Stimulated activated CD8-positive, alpha-beta memory T cell treated with anti-CD3 and anti-CD28 coated beads, Interleukin-2, amount 100 ng/mL, for 48 hours (primary cell): ENCODE measurements at places on chromosomes 11 and 22.

DNA sequence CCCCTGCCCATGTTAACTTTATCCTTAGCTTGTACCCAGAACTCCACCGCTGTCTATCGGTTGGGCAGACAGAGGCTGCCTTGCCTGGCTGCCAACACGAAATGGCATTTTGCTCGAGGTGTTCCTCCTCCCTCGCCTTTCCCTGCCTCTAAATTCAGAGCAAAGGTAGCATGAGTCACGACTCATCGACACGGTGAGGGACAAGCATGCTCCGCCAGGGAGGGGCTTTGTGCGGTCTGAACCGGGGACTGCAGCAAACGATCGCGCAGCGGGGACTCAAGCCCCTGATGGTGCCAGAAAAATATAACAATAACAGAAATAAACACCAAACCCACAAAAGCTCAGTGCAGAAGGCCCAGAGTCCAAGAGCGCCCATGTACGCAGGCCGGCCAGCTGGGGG is 52.3 kb downstream of the RTL6 start:
- DNase-seq: no peak

- DNase-seq: peak; percentile 59
Observed at GRCh38 chr11:44094260-44094868, 1.1 kb upstream of the EXT2 start.

GRCh38 chr11:95499516-95500135 is 268.6 kb upstream of the SESN3 start:
- no peak for DNase-seq

- DNase-seq: no peak
Observed at GRCh38 chr22:19918332-19919106, 23.1 kb upstream of the COMT start.

DNA sequence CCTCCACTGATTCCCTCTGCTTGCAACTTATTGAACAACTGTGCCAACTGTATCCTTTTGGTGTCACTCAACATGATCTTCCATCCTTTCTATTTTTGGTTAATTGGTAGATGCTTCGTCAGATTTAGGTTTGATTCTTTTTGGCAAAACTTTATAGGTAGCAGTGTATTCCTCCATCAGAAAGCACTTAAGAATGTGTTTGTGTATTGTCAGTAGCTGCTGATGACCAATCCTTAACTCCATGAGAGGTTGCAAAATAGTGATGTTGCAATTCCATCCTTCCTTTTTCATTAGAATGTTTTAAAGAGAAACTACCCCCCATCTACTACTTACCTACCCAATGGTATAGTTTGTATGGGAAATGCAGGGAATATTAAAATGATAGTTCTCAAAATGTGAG is 22.1 kb downstream of the FAM76B start:
- no peak for DNase-seq

DNA sequence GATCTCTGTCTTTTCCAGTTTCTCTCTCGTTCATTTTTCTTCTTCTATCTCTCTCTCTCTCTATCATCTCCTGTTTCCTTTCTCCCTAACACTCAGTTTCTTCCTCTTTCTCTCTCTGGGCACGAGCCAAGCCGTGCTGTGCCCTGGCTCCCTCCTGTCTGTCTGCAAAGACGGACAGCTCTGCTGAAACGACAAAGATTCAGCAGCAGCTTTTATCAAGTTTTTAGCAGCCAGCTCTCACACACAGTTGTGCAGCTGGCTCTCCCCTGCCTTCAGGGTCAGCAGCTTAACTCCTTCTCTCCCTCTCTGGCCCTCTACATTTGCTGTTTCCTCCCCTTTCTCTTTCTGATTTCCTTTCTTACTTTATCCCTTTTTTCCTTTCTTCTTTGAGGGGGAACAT is 352.0 kb upstream of the MPPED2 start:
- DNase-seq: no peak
